Activated T-cell treated with anti-CD3 and anti-CD28 coated beads, Interleukin-2, amount 50 U/mL, for 48 hours (primary cell): ENCODE measurements at places on chromosomes 7 and 10.

DNA sequence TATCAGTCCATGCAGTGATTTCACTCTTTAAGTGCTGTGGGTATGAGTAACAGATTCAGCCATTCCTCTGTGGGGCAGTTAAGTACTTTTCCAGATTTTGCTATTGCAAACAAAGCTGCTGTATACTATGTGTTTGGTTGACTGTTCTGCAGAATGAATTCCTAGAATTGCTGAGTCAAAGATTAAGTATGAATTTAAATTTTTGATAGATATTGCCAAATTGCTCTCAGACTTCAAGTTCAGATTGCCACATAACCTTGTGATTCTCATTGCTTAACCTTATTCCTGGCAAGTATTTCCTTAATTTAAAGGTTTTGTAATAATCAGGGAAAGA lies 21.6 kb upstream of the SAR1A start:
- no peak for DNase-seq

DNA sequence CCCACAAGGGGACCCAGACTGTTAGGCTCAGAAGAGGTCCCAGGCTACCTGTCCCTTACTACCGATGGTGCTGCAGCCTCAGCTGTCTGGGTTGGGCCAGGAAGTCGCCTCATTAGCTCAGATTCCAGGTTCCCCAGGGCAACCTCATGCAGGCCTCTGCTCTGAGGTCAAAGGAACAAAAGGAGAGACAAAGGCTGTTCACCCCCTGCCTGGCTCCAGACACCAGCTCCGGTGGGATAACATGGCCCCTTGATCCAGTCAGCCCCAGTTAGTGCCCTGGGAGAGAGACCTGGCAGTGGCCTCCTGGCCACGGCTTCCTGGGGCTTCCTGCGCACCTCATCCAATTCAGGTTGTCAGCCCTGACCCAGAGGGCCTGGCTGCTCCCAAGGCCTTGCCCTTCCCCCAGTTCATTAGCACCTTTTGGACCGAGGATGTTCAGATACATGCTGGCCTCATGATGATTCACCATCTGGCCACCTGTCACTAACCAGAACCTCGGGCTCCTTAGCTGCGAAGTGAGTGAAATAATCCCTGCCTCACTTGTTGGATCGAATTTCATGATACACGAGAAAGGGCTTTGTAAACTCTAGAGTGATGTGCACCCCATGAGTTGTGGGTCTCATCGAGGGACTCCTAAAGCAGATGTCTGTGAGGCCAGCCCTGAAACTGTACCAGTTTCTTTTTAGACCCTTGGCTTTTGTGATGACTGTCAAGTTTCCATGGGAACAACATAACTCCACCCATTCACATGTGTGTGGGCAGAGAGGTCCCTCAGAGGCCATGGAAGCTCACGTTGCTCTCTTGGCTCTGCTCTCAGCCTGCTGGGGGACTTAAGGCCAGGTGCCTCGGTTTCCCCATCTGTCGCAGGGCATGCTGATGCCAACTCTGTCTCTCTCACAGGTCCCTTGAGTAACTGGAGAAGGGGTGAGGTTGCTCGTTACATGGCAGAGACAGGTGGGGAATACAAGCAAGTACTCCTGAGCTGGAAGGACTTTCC lies 79.5 kb upstream of the PCBD1 start:
- DNase-seq = no peak

DNA sequence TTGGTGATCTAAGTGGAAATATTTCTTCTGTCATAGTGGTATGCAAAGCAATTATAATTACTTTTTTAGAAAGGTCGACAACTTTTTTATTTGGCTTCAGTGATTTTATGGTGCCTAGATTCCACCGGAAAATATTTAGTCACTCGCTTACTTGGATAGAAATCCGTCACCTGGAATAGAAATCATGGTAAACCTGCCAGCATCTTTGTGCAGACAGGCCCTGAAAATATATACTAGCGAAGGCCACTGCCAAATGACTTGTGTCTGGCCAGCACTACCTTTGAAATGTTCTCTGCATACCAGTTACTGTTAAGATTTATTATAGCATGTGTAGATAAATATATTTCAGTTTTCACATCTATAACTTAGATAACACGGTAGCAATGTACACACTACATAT lies 226.4 kb downstream of the AGMO start:
- no peak for DNase-seq

DNA sequence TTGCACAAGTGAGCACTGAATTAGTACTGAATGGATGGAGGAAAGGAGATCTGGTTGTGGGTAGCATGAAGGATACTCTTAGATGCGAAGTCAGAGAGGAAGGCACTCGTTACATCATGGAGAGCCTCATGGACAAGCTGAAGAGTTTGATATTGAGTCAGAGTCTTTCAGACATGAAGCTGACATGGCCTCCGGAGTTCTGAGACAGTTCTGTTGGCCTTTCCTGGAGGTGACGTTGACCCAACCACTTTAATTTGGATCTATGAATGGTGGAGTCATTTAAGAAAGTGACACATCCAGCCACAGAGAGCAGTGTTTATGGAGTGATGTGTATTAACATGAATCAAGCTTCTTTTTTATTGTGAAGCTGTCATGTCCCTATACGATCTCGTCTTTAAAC lies 286.3 kb upstream of the CDC14C start:
- DNase-seq = no peak

- DNase-seq = no peak
Measured at GRCh38 chr10:71829171-71829570, 21.9 kb downstream of the PSAP start.

GRCh38 chr10:119113751-119114732 lies 10.1 kb downstream of the DENND10 start:
- no peak for DNase-seq

DNA sequence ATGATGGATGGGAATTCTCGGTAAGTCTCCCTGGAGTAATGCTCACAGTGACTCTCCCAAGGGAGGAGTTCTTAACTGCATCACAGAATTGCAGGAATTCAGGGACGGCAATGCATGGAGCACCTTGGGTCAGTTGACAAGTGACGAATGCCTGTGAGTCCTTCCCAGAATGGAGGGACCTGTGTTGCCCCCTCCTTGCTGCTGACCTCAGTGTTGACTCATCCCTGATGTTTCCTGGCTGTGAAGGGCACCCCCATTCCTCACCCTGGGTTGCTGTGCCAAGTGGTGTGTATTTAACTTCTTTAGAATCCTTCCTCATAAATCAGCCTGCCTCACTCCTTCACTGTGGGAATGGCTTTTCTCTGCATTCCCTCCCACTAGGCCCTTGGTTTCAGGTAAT lies 98.9 kb downstream of the LRMDA start:
- no peak for DNase-seq

DNA sequence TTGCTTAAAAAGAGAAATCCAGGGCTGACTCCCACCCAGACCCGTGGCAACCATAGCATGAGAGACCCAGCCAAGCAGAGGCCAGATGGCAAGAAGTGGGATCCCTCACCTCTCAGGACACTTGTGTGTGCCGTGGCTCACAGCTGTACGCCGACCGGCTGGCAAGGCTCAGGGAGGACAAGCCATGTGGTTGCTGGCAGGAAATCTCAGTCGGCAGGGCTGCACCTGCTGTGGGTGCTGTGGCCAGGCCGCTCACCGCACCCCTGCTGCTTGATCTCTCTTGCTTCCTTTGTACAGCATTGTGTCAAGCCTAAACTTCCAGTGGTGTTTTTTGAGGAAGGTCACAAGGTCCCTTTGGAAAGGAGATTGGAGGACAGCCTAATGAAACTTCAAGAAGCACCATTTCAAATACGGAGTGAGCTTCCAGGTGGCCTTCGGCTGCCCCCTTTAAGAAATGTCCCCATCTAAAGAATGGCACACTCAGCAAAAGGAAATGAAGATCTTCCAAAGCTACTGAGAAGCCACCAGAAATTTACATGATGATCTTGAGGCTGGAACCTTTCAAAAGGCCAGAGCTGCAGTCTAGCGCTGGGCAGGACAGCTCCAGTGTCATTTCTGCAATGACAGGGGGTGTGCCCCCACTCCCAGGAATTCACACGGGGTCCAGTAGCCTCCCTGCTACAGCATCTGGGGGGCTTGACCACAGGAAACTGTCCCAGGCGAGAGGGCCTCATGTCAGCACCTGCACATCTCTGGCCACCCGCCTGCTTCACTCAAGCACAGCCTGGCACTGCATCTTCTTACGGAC lies 409.0 kb upstream of the MGMT start:
- DNase-seq = peak; percentile 22

GRCh38 chr10:118207470-118208007 lies 134.6 kb downstream of the FAM204A start:
- DNase-seq = no peak

- peak; percentile 67 for DNase-seq
Measured at GRCh38 chr7:102286237-102287110, at the start of gene SH2B2. Gene SH2B2, plus strand, starts transcription at chr7:102286868. Its CDS starts 13,683 bp downstream, at chr7:102300551.

DNA sequence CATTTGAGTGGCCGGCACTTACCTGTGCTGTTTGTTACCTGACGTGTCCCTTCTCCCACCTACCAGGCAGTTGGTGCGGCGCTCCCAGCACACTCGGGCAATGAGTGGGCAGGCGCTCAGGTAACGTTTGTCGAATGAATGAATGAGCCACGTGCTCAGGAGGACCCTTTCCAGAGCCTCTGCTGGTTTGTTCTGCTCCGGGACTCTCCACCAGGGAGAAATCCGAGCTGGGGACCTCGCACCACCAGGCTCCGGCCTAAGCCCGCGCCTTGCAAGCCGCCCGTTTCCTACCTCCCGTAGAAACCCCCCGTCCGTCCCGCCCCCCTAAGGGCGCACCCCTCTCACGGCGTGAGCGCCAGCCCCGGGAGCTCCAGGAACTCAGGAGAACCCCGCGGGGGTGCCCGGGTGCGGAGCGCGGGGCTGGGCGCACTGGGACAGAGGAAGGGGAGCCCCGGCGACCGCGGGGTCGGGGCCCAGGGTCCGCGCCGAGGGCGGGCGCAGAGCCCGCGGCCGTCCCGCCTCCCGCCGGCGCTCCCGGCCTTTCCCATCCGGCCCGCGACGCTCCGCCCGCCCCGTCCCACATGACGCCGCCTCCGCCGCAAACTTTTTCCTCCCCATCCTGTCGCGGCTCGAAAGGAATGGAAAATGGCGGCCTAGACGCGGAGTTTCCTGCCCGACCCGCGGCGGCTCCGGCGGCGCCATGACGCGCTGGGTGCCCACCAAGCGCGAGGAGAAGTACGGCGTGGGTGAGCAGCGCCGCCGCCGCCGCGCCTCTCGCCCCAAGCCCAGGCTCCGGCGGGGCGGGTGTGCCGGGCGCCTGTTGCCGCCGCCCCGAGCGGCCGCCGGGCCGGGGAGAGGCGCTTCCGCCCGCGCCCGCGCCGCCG lies at the start of gene DOCK1:
TSS of gene DOCK1 (plus strand) at position 611 of the 884 bp plus-strand sequence. CDS start at position 701, 90 bp downstream.
- DNase-seq = peak; percentile 22

- no peak for DNase-seq
Measured at GRCh38 chr10:59648711-59649201, 60.9 kb downstream of the SLC16A9 start.

- DNase-seq = no peak
Measured at GRCh38 chr10:97683556-97684367, 3.3 kb downstream of the AVPI1 start.

DNA sequence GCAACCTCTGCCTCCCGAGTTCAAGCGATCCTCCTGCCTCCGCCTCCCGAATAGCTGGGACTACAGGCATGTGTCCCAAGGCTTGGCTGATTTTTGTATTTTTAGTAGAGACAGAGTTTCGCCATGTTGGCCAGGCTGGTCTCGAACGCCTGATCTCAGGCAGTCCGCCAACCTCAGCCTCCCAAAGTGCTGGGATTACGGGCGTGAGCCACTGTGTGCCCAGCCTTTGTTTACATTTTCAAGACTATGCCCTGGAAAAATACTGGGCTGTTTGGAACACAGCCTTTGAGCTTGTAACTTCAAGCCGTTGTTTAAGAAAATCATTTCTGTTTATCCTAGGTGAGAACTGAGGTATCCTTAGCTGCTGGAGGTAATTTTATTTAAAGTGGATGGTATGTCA lies 1.9 kb downstream of the ZKSCAN1 start:
- no peak for DNase-seq

GRCh38 chr7:148153616-148154284 lies 436.8 kb upstream of the C7orf33 start:
- no peak for DNase-seq

DNA sequence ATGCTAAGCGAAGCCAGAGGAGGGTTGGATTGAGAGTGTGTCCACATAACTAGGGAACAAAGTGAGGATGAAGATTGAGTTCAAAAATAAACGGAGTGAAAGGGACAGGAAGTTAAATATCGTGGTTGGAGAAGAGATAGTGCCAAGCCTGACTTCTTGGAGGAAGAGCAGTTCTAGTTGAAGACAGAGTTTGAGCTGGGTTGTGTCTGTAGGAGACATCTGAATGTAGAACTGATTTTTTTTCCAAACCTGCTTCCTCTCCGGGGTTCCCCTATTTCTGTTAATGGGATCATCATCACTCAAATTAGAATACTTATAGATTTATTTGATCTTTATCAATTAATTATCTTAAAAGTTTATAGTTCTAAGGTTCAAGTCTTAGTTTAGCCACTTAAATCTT lies 35.6 kb downstream of the SP4 start:
- no peak for DNase-seq

DNA sequence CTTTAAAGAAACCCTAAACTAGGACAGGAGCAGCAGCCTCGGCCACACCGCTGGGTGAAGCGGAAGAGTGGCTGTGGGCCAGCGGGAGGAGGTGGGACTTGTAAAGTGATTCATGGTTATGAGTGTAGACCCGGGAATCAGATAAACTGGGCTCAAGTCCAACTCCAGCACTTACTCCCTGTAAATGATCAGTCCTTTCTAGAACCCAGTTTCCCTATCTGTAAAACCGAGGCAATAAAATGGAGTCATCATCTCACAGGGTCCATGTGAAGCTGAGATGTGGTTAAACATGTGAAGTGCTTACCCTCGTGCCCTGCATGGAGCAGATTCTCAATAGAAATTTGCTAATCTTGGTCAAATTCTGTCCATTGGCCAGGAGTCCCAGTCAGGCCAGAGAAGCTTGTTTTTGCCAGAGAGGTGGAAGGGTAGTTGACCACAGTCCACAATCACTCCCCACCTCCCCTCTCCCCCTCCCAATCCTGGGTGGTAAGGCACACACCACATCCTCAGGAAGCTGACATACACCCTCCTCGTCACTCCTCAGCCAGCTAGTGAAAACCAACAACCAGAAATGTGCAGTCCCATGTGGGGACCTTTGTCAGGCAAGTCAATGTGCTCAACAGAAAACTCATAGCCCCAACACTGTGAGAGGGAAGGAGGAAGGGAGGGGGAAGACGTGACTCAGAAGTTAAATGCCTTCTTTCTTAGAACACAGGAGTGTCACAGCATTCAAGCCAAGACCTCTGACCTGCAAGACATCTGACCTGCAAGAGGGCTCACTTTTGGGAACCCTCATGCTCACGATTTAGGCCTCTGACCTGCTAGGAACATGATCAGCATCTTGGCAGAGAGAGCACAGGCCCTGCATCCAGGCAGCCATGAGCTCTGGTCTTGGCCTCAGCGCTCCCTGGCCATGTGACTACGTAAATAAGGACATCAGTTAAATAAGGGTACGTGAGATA lies 145.1 kb downstream of the PLXNA4 start:
- peak; percentile 64 for DNase-seq

GRCh38 chr10:36676321-36676720 lies 449.1 kb upstream of the ANKRD30A start:
- DNase-seq = no peak
